AML-193 (cell line): ENCODE measurements at places on chromosomes 16 and 17.

- no peak for DNase-seq
These were observed 53.3 kb upstream of the TOB1 start for GRCh38 chr17:50919321-50920040.

DNA sequence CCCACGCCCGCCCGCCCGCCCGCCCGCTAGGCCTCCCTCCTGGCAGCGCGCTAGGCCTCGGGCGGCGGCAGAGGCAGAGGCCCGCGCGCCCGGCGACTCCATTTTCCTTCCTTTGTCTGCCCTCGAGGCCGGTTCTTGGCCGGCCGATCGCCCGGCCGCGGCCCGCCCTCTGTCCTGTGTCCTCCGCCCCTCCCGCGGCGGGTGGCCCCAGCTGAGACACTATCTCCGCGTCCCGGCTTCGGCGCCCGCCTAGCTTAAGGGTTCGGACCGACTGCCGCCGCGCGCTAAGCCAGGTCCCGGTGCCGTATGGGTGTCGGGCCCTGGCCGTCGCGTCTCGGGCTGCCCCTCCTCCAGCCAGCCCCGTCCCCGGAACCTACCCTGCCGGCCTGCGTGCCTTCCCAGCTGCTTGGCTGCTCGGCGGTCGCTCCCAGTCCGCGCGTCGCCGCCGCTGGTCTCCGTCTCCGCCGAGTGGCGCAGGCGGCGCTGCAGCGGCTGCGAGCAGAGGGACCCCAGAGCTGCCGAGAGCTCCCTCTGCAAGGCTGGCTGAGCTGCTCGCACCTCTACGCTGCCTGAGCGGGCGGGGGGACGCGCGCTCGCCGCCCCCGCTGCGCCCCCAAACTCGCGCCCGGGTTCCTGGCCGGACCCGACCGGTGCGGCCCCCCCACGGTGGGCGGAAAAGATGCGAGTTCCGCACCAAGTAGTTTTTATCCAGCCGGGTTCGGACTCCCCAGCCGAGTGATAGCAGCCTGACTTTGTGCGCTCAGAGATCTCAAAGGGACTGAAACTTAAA, 787 bp downstream of the CTCF start:
- peak; percentile 55 for DNase-seq

DNA sequence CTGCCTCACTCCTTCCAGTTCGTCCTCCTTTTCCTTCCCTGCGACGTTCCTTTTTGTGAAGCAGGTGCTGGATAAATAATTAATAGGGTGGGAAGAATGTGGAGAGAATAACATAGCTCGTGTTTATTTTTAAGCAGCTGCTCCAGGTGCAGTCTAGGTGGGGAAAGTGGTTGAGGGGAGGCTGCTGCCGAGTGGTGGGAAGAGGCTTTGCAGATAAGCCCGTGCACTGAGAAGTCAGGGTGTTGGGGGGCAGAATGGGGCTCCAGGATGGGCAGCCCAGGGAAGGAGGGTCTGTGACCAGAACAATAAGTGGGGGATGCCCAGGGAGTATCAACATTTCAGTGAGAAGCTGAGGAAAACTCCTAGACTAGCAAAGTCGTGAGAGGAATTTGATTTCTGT, 300.5 kb downstream of the CPPED1 start:
- no peak for DNase-seq

- DNase-seq = no peak
These were observed 1.7 kb upstream of the GJD3 start for GRCh38 chr17:40366076-40366860.

DNA sequence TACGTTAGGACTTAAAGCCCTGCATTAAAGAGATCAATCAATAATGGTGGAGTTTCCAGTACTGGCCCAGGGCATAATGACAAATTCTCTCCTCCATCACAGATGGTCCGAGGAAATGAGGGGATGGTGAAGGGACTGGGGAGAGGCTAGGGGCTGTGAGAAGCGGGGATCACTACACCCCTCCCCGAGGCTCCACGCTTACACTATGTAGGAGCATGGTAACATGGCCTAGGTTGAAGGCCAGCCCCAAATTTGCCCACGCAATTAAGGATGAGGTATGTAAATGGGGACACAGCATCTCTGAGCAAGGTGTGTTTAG, 8.0 kb upstream of the AKTIP start:
- DNase-seq = no peak

DNA sequence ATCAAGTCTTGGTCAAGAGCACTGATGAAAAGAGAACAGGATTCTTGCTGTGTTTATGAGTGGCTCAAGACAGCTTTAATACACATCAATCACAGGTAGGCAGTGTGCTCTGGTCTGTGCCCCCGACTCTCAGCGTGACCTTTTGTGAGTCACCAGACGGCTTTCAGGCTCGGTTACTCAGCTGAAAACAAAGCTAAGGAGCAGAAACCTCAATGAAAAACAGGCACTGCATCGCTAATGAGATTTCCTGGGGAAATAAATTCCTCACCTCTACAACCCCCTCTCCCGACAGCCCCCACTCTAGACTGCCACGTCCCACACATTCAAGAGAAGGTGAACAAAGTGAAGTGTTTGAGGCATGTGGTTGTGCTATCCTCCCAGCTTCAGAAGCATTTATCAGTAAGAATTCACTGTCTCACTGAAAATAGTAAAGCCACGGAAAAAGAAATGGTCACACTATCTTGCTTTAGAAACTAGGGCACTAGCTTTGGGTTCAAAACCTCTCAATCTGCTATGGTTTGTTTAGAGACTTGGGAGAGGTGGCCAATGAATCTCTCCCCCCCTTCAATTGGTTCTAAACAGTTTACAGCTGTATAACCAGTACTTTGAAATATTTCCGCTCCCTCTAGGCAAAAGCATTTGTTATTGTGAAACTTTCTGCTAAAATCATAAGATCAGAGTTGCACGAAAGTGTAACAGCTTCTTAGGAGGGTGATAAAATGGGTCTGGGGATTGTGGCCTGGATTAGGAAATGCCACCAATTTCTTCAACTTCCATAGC, 199.5 kb upstream of the PMFBP1 start:
- no peak for DNase-seq
